ENCODE measurements at places on chromosomes 11 and 22. TPM values are rescaled to one million over a fixed set of nuclear protein-coding genes. Genes with fewer than 3 reads are reported as not detected.

TSSK2 gene
- total RNA-seq, result not detected

TEX12 gene
- not detected for total RNA-seq

PAX6 gene
- not detected for total RNA-seq

GLYATL2 gene
- not detected for total RNA-seq

OR51E1 gene
- not detected for total RNA-seq

TRIM49D1 gene
- not detected for total RNA-seq

SHISA8 gene
- total RNA-seq, result not detected

GLYATL1B gene
- not detected for total RNA-seq

MRPL17 gene
- 114 TPM for total RNA-seq

TIGD3 gene
- not detected for total RNA-seq

OR2AG2 gene
- total RNA-seq, result 0.29 TPM

CPT1A gene
- total RNA-seq, result 11.5 TPM

SOX6 gene
- total RNA-seq, result not detected

C11orf86 gene
- total RNA-seq, result not detected

HEPN1 gene
- total RNA-seq, result not detected

HIC2 gene
- 1.4 TPM for total RNA-seq

TUG1 gene
- total RNA-seq, result 22.8 TPM

NPTXR gene
- total RNA-seq, result under 0.01 TPM

HOATZ gene
- total RNA-seq, result not detected

CCS gene
- 32.4 TPM for total RNA-seq

RAG2 gene
- total RNA-seq, result not detected

CCDC89 gene
- 4.8 TPM for total RNA-seq

POTEH gene
- total RNA-seq, result not detected

FERMT3 gene
- 6.7 TPM for total RNA-seq

MS4A12 gene
- not detected for total RNA-seq

DNAJB7 gene
- not detected for total RNA-seq

CARNS1 gene
- 0.86 TPM for total RNA-seq

APOL1 gene
- 22.2 TPM for total RNA-seq

SAA4 gene
- total RNA-seq, result not detected

KCNQ1 gene
- total RNA-seq, result not detected

MAJIN gene
- total RNA-seq, result not detected

TEAD1 gene
- total RNA-seq, result 63.6 TPM

PKDREJ gene
- not detected for total RNA-seq

MUC2 gene
- total RNA-seq, result not detected

TP53AIP1 gene
- total RNA-seq, result not detected

PNPLA5 gene
- not detected for total RNA-seq

MYBPC3 gene
- not detected for total RNA-seq

IGLL5 gene
- not detected for total RNA-seq
